ENCODE measurements at places on chromosomes 5 and 9.
A peak's percentile ranks its signal among the peaks of the same experiment; 100 is the strongest.

GRCh38 chr5:93578813-93579691 lies 2.0 kb downstream of the NR2F1-AS1 start:
- no peak for DNase-seq

- peak; percentile 7 for DNase-seq
Measured at GRCh38 chr9:78698371-78698770, 401.4 kb downstream of the PSAT1 start.

DNA sequence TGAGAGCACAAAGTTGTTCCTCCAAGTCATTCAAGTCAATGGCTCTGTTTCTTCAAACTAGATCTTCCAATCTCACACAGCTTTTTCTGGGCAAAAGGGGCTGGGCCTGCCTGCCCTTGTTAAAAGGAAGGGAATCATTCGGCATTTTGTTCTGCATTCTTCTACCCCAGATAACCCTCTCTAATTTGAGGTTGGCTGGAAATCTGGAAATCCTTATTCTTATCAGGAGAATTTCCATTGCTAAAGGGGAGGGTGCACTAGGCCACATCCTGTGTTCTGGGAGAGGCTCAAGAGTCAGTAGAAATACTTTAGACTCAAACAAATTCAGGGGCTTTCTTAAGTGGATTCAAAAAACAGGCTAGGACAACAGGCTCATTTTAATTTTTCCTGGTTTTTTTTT lies 384.7 kb upstream of the ZNF462 start:
- peak; percentile 24 for DNase-seq

GRCh38 chr5:149745943-149746324 lies 15.8 kb downstream of the PPARGC1B start:
- DNase-seq, result no peak

DNA sequence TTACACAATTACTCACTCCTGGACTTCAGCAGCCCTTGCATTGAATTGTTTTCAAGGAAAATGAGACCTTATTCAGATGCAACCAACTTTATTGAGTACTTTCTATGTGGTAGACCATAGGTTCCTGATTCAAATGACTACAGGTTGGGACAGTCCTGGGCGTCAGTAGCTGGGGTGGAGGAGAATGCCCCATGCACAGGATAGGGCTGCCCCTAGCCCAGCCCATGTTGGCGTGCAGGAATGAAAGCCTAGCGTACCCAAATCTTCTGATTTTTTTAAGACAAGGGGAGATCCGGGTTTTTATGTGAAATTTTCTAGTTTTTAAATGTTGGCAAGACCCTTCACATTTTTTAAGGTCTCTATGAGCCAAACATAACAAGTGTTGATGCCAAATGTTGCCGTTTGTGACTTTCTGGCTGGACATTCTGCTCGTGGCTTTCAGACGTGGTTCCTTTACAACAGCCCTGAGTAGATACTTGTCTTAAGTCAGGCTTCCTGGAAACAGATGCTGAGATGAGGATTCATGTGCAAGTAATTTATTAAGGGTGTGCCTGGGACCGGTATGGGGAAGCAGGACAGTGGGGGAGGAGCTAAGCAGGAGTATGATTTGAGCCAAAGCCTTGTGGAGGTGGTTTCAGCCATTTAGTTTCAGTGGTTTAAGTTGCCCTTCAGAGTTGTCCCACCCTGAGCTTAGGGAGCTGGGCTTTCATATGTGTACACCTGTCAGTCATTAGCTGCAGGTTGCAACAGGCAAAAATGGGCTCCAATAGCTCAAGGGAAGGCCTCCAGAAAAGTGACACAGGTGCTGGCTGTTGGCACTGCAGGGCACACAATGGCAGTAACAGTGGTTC lies 154.1 kb downstream of the NTRK2 start:
- no peak for DNase-seq

All from fibroblast of upper back skin (primary cell).